ENCODE measurements at places on chromosomes 3 and 15.
A peak's percentile ranks its signal among the peaks of the same experiment; 100 is the strongest.

DNA sequence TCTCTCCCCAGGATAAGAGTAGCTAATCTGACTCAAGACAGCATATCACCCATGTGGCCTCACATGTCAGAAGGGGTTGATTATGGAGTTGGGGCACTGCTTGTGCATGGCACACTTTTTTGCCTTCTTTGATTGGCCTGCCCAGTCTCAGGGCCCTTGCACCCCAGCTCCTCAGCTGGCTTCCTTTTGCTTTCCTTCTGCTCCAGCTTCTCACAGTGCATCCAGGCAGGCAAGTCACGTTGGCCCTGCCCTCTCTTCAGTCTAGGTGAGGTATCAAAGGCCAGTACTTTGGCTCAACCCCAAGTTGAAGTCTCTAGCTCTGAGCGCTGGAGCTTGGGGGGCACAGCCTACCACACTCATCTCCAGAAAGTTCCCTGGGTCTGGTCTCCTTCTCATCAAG is 42.2 kb downstream of the NGRN start:
- no peak for DNase-seq

DNA sequence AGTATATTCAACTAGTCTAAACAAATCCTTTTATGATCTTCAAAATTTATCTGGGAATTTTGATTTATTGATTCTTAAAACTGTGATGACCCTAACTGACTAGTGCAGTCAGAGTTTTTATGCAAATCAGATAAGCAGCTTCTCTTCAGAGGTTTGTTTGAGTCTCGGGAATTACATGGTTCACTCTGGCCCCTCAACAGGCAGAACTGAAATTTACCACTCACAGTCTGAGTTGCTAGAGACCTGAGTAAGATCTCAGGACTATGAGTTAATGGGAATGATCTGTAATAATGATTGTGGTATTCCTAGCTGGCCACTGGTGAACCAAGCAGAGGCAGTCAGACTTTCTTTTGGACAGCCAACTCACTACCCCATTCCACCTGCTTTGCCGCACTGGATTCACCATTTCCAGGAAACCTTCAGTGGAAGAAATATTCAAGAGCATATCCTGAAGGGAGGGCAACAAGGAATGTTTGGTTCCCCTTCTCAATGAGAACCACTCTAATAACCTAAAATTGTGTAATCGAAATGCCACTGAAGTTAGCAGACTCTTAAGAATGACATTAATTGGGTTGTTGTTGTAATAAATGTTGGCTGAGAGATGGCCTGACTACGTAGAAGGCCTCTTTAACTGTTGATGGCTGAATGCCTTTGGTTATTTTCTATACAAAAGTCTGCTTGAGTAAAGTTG is 11.5 kb upstream of the DNAJC13 start:
- no peak for DNase-seq

- DNase-seq: no peak
Measured at GRCh38 chr15:29106551-29107290, 162.9 kb downstream of the NSMCE3 start.

- no peak for DNase-seq
Measured at GRCh38 chr15:80594091-80594889, 100.8 kb upstream of the ABHD17C start.

DNA sequence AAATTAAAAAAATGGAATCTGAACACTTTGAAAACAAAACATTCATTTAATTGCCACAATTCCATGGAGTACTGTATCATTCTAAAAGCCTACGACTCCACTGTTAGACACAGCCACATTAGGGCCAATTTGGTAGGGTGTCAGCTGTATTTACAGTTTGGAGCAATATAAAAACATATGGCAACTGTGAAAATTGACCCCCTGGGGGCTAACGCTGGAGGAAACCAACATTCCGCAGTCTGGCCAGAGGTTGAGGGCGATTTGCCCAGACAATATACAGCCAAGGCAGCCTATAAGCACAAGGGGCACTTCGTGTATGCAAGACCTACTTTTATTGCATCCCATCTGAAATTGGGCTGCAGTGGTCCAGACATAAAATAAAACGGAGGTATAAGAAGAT is 476.5 kb upstream of the WNT5A start:
- no peak for DNase-seq

DNA sequence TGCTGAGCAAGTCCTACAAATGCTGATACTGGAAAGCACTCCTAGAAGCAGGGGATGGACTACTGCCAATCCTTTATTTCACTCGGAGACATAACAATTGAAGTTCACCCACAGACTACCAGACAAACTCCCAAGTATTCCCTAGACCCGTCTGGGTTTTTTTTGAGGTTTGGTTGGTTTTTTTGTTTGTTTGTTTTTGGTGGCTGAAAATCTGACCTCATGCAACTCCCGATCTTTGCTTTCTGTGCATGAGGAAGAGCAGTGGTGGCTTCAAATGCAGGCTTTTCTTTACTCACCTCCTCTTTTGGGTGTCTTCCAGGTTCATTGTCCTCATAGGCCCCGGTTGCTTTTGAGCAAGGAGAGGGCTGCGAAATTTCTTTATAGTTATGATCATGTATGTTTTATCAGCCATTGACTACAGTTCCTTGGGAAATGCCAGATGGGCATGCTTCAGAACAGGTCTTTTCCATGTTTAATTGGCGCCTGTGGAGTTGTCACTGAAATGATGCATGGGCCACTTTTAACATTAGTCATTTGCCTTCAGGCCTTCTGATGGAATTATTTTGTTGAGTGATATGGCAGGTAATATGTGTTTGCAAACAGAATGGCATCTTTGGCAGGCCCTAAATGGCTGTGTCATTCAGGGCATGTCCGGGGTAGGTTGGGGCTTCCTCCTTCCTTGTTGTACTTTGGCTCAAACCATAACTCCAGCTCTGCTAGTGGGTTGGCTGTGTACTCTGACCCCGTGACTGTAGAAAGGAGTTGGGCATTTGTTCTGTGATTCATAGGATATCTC is 81.3 kb upstream of the ZBED2 start:
- no peak for DNase-seq

DNA sequence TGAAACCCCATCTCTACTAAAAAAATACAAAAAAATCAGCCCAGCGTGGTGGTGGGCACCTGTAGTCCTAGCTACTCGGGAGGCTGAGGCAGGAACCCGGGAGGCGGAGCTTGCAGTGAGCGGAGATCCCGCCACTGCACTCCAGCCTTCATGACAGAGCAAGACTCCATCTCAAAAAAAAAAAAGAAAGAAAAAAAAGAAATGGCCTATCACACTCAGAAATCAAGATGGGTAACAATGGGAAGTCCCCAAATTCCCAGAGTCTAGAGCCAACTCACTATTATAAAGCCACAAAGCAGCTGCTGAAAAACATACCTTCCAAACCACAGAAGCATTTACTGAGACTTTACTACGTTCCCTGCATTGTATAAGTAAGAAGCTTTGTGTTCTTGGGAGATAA is 7.5 kb downstream of the HDGFL3 start:
- no peak for DNase-seq

DNA sequence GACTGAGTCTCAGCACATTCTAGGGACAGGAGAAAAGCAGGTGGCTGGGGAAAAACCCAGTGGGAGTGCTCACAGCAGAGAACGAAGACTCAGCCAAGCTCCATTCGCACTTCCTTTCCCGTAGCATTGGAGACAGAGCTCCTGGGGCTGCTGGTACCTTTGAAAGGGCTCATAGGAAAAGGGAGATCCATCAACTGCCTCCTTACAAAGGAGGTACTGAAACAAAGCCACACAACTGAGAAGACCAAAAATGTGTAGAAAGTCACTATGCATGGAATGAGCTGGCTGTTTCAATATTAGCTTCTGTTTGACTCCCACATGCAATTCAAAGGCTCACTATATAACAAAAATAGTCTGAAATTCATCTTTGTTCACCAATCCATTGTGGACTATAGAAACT is 16.9 kb downstream of the STIMATE start:
- DNase-seq: no peak

- DNase-seq: no peak
Measured at GRCh38 chr3:147756476-147756875, 347.3 kb downstream of the ZIC1 start.

DNA sequence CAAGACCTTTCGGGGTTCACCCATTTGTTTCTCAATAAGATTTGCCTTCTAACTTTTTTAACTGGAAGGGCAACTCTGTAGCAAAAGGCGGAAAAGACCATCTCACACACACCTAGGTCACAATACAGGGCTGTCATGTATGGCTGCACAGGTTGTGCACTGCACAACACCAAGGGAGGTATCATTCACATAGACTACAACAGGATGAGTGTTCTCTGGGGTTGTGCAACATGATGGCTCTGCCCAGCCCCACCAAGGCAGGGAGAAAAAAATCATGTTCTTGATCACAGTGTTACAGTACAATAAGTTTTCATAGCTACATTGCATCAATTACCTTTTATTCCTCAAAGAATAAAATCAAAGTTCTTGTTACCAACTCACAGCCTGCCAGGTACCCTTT is 52.8 kb downstream of the ANXA2 start:
- no peak for DNase-seq

DNA sequence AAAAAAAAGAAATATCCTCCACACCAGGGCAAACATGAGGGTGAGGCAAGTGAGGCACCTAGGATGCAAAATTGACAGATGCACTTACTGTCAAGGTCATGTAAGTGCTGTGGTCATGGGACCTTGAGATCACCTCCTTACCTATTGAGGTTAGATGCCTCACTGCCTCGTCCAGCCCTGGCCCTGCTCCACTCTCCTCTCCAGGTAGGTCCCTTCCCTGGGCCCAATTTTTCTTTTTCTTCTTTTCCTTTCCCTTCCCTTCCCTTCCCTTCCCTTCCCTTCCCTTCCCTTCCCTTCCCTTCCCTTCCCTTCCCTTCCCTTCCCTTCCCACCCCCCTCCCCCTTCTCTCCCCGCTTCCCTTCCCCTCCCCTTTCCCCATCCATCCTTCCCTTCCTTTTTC is 71.1 kb upstream of the DLG1 start:
- DNase-seq: no peak

- no peak for DNase-seq
Measured at GRCh38 chr15:76678766-76679165, 226.4 kb downstream of the SCAPER start.

- DNase-seq: no peak
Measured at GRCh38 chr15:67660446-67660845, 117.9 kb downstream of the MAP2K5 start.

- no peak for DNase-seq
Measured at GRCh38 chr3:134237454-134238145, 13.1 kb downstream of the RYK start.

DNA sequence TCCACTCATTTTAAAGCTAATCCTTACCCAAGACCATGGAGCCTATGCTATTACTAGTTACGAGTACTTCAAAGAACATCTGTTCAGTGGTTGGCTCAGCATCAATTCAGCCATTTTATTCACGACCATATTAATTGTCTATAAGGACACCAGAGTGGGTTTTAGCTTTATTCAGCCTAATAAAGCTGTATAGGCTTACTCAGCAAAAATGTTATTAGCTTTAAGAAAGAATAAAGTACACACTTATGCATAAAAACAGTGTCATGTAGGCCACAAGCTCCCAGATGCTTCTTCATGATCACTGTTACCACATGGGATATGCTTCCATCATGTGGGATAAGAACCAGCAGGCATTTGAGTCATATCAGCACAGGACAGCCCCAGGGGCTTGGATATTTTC is 87.4 kb upstream of the GPR149 start:
- DNase-seq: no peak

DNA sequence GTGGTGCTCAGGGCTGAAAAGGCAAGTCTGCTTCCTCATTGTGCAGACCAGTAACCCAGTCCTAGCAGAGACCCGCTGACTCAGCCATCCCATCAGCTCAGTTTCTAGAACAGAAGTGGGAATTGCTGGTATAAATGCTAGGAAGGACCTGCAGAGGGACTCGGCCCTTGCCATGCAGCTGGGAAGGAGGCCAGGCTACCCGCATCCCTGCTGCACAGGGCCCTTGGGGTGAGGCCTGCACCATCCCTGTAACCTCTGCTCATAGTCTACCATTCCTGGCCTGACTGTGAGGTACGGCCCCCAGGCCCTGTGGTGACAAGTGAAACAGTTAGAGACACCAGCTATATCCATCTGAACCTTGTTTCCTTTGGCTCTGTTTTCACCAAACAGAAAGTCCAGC is 23.5 kb downstream of the RAB6B start:
- DNase-seq: no peak

- no peak for DNase-seq
Measured at GRCh38 chr3:188052169-188053035, 101.6 kb upstream of the LPP start.

DNA sequence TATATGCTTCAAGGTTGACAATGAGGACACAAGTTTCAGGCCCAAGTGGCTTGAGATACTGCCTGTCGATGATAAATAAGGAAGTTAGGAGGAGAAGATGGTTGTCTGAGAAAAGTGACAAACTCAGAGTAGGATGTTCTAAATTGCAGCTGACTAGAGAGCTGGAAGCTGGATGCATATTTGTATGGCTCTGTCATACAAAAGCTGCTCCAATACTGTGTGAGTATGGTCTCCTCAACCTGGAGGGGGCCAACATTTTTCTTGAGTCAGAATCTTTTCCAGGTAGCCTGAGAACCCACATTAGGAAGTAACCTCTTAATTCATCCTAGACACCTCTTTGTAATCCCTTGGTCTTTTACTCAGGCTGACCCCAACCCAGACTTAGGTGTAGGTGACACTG is 28.4 kb upstream of the TPRG1 start:
- no peak for DNase-seq

GRCh38 chr3:196193736-196194541 is 17.3 kb downstream of the ZDHHC19 start:
- peak; percentile 28 for DNase-seq

GRCh38 chr3:89042236-89042835 is 65.1 kb upstream of the EPHA3 start:
- DNase-seq: no peak

GRCh38 chr3:86948822-86949221 is 42.1 kb downstream of the VGLL3 start:
- DNase-seq: no peak

- DNase-seq: no peak
Measured at GRCh38 chr3:13540297-13540995, 8.5 kb upstream of the FBLN2 start.

GRCh38 chr3:55718521-55718921 is 231.4 kb upstream of the WNT5A start:
- no peak for DNase-seq

DNA sequence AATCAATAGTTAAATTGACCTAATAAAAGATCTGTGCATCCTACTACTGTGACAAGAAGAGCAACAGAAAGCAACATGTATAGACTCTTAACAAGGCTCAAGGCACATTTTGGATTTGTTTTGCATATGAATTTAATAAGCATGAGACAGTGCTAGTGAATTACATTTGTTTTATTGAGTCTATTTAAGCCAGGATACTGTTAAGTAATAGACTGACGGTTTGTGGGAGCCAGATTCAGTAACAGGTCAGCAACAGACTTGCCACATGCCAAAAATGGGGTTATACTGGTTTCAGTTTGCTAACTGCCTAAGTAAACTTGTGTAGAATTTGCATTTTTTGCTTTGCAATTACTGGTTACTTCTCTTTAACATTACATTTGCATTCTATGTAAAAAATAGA is 54.0 kb downstream of the MBNL1 start:
- DNase-seq: peak; percentile 39

DNA sequence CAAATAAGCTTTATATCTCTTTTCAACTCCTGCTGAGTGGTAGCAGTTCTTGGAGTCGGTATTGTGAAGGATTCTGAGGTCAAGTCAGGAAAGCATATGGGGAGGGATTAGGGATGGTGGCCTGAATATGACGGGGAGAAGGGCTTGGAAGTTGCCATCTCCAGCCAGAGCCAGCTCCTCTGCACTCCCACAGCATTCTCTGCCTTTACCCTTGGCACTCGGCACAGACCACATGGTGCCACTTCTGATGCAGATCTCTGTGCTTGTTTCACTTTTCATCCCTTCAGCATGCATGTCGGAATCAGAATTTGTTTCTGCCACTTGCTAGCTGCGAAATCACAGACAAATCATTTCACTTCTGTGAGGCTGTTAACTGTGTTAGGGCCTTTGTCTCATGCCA is 52.5 kb downstream of the RAB11A start:
- peak; percentile 53 for DNase-seq

All from B cell (primary cell).